Fibroblast of upper back skin (primary cell): ENCODE measurements at places on chromosomes 11 and 22.
A peak's percentile ranks its signal among the peaks of the same experiment; 100 is the strongest.

- DNase-seq, result peak; percentile 29
Observed at GRCh38 chr11:6637871-6638270, 17.7 kb downstream of the DCHS1 start.

GRCh38 chr11:9662273-9662672 is 1.6 kb upstream of the SWAP70 start:
- DNase-seq, result peak; percentile 36

GRCh38 chr11:19576903-19577302 is 135.7 kb upstream of the NAV2 start:
- DNase-seq, result no peak

DNA sequence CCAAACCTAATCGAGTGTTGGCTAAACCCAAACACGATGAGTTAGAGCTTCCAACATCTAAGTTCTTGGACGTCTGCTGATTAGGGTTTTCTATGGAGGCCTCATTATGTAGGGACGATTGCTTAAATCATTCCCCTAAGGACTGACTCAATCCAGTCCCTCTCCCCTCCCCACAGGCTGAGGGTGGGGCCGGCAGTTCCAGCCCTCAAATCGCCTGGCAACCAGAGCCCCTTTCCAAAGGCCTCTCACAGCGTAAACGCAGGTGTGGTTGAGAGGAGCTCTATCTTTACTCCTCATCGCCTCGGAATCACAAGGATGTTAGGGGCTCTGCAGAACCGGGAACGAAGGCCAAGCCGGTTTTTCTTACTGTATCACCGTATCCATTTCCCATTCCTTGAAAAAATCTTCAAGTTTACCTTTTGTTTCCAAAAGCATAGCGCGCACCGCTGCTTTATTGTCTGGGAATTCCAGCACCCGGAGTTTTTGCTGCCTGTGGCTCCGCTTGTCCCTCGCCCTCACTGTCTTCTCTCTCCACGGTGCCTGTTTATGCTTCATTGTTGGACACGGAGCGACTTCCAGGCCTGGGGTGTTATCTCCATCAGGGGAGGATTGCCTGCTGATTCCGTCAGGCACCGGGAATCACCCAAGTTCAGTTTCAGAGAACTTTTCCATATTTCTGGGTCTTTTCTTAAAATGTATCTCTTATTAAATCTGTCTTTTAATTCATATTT is 13.8 kb upstream of the IFITM3 start:
- peak; percentile 50 for DNase-seq

- DNase-seq, result no peak
Observed at GRCh38 chr11:75574698-75575602, 12.9 kb downstream of the SERPINH1 start.

DNA sequence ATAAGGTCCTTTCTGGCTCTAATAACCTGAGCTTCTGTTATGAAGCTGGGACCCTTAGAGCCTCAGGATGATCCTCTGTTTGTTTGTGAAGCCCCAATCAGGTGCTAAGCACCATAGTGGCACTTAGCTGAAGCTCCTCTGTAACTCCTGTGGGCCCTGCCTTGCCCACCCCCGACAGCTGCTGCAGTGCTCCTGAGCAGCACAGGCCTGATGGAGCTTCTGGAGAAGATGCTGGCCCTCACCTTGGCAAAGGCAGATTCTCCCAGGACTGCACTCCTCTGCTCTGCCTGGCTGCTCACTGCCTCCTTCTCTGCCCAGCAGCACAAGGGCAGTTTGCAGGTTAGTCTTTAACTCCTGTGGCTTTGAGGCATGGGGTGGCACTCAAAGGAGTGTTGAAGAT is 19.0 kb upstream of the CCDC134 start:
- no peak for DNase-seq

GRCh38 chr11:92962446-92962845 is 7.0 kb upstream of the MTNR1B start:
- DNase-seq, result no peak

GRCh38 chr11:60951904-60952741 is at the start of gene SLC15A3:
Gene SLC15A3, minus strand, starts transcription at chr11:60952176. Its CDS starts 625 bp downstream, at chr11:60951551.
- DNase-seq, result peak; percentile 34

- DNase-seq, result no peak
Observed at GRCh38 chr22:38614332-38615063, 41.7 kb downstream of the FAM227A start.

- no peak for DNase-seq
Observed at GRCh38 chr22:37979782-37980181, 4.6 kb downstream of the SOX10 start.

- DNase-seq, result no peak
Observed at GRCh38 chr11:58647141-58647699, 24.8 kb downstream of the CNTF start.
